ENCODE measurements at places on chromosomes 13 and 19.

DNA sequence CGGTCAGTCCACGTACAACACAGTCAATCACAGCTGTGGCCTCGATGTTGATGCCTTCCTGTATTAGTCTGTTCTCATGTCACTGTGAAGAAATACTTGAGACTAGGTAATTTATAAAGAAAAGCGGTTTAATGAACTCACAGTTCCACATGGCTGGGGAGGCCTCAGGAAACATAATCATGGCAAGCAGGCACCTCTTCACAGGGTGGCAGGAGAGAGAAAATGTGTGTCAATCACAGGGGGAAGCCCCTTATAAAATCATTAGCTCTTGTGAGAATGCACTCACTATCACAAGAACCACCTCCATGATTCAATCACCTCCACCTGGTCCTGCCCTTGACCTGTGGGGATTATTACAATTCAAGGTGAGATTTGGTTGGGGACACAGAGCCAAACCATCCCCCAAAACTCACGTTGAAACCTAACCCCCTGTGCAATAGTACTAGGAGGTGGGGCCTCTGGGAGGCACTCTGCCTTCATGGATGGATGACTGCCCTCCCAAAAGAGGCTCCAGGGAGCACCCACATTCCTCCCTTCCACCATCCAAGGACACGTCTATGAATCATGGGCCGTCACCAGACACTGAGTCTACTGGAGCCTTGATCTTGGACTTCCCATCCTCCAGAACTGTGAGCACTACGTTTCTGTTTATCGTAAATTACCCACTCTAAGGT lies 2.3 kb upstream of the PROZ start:
- DNase-seq: no peak

GRCh38 chr19:11296264-11296663 lies 304 bp downstream of the TSPAN16 start:
- DNase-seq: no peak

DNA sequence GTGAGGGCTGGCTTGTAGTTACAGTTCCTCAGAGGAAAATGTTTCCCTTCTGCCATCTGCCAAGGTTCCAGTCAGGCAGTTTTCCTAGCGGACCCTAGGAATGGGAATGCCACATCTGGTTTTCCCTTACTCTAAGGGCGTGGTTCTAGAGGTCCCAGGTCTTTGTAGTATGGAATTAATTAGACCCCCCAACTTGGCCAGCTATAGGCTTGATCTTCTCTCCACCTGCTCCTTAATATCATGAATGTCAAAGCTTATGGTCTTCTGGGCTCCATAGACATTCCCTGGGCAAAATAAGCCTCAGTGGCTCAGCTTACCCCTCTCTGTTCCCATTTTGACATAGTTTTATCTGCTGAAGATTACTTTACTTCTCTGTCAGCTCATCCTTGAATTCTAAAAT lies 70.0 kb downstream of the ZNF568 start:
- DNase-seq: no peak

GRCh38 chr19:41323430-41324125 lies 13.6 kb downstream of the CCDC97 start:
- DNase-seq: no peak

DNA sequence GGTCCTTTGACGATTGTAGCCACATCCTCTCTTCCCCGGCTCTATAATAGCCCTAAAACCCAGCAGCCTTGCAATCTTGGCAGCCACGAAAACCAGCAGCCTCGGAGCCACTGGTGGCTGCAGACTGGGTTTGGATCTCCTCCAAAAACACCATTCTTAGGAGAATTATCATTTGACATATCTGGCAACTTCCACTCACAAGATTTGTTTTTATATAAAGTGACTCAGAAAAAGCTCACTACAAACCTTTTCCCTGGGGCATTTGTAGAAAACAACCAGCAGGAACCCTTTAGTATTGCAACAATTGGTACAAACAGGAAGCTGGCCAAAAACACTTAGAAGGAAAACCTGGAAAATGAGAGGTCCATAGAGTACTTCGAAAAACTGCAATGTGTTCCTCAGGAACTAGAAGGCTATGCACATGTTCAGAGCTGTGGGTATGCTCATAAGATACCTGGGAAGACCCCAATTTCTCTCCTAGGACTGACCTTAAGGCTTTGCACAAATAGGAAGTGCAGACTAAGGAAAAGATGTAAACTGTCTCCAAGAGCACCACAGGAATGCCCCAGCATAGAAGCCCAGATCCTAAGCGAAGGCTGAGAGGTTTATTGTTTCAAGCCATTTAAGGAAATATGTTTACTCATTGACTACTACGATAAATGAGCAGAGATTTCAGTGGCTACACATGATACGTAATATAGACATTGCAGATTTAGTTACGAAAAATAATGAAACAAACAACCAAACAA lies 71.2 kb downstream of the MYO16 start:
- DNase-seq: no peak

GRCh38 chr13:94548382-94548781 lies 47.6 kb downstream of the TGDS start:
- DNase-seq: no peak

GRCh38 chr19:50357178-50358100 lies 8.0 kb downstream of the NAPSA start:
- DNase-seq: no peak

DNA sequence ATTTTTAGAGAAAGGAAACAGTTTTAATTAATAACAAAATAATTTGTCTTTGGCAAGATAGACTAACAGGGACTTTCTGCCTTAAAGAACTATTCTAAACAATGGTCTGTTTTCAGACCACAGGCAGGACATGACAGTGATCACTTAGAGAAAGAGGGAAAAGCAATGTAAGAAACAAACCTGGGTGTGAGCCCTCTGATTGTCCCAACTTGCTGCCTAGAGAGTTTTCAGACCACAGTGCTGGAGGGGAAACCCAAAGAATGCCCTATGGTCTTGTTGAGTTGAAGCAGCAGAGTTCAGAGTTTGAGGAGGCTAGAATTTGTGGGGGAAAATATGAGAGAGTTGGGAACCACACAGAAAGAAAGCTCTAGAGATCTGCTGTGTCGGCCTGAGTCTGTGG lies 38.1 kb downstream of the DGKH start:
- DNase-seq: no peak

DNA sequence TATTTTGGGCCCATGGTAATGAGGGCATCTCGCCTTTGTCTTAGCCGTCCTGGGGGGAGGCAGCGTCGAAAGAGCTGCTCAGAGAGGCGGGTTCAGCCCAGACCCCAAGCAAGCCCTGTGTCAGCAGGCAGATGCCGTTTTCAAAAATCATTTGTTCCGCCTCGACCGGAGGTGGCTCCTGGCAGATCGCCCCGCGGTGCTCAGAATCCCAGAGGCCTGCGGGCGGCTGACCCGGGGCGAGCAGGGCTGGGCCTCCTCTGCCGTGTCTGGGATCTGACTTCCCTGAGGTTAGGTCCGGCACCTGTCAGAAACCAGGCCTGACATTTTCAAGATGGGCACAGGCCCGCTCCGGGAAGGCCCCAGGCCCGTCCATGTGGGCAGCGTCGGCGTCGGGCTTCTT lies 36.1 kb downstream of the CRTC1 start:
- no peak for DNase-seq

DNA sequence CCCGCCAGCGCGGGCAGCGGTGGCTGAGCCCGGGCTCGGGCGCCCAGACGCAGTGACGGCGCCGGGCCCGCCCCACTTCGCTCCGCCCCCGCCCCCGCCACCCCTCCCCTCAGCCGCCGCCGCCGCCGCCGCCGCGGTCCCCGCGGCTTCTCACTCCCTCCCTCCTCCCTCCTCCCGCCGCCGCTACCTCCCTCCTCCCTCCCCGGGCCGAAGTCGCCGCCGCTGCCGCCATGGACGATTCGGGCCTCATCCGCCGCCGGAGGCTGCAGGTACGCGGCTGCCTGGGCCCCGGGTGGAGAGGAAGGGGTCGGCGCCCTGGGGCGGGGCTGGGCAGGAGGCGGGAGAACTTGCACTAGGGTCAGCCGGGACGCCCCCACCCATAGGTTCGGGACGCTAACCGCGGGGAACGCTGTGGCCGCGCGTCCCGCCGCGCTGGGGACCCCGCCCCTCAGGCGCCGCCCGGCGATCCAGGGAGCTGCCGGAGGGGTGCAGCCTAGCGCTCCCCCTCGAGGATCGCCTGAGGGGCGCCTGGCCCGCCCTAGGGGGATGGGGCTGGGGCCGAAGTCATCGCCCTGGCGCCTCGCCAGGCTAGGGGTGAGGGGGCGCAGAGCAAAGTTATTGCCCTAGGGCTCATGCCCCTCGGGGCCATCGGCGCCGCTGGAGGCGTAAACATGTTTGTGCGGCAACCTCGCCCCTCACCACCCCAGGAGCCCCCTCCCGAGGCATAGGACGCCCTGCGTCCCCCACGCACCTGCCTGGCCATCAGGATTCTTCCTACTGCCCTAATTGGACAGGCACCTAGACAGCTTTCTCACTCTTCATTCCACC lies 427 bp downstream of the RTBDN start:
- no peak for DNase-seq

GRCh38 chr19:6418562-6418932 lies 6.1 kb downstream of the KHSRP start:
- DNase-seq: no peak

DNA sequence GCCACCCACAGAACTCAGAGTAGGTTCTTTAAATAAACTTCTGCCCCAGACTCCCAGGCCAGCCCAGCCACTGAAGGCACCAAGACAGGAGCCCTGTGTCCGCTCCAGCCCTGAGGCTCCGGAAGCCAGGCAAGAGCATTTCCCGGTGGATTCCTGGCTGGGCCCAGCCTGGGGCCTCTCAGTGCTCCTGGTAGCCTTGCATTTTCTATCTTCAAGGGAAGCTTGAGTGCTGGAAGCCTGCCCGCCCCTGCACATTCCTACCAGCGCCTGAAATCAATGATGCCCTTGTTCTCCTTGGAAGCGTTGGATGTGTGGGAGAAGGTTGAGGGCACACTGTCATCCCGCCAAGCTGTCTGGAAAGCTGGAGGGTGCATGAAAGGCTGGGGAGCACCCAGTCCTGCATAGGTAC lies 70.3 kb downstream of the ALOX5AP start:
- DNase-seq: no peak

- no peak for DNase-seq
These were observed 65.0 kb downstream of the MTUS2 start for GRCh38 chr13:28885181-28885580.

DNA sequence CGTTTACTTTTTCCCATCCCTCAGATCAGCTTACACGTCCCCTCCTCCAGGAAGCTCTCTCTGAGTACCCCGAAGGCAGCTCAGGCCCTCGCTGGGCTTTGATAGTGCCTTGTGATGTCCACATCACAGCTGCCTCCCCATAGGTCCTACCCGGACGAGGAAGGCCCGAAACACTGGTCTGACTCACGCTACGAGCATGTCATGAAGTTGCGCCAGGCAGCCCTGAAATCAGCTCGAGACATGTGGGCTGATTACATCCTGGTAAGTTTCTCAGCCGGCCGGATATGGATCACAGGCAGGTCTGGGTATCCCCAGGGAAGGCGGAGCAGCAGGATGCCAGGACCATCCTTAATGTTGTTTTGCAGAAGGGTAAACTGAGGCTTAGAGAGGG lies 4.8 kb downstream of the COLGALT1 start:
- DNase-seq: no peak

GRCh38 chr19:13220847-13221246 lies 70.6 kb downstream of the IER2 start:
- no peak for DNase-seq

DNA sequence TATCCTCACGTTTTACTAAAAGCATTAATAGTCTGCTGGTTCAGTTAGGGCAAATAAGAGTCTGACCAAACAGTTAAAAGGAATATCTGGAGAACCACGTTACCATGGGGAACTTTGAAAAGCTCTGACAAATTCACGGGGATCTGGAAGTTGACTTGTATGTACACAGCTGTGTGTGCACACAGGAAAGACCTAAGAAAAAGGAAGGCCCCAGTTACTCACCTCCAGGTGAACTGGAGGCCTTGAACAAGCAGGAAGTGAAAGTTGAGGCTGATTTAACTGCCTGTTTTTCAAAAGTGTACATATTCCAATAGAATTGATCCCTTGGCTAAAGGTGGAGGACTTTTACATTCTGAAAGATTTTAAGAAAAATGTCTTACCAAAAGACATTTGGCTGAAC lies 1891.6 kb upstream of the PCDH20 start:
- no peak for DNase-seq

DNA sequence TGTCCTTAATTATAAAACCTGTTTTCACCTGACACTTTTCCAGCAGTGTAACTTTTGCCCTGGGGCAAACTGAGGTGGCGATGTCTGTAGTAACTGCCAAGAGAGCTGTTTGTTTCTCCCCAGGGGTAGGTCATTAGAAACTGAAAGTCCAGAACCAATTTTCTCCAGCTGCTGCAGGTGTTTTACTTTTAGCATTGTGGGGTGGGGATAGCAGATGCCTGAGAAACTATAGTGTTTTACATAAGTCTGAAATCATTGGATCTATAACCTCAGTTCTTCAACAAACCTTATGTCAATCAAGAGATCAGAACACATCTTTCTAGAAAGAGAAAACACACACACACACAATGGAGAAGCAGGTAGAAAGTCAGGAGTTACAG lies 92.7 kb downstream of the LHFPL6 start:
- DNase-seq: no peak

DNA sequence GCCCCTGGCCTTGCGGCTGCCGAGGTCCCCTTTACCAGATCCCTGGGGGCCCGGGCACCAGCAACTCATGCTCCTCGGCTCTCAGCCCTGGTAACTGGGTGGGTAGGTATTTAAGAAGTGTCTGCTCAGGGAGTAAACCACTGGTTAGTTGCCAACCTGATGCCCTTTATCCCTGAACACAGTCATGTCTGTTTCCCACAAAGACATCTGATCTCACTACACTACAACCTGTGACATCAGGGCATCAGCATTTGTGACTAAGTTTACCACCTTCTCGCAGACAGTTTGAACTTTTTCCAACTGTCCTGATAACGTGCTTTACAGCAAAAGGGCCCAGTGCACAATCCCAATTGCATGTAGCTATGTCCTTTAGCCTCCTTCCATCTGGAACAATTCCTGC lies 22.0 kb downstream of the GGACT start:
- DNase-seq: no peak

GRCh38 chr13:76644906-76645305 lies 241.3 kb downstream of the KCTD12 start:
- DNase-seq: no peak

DNA sequence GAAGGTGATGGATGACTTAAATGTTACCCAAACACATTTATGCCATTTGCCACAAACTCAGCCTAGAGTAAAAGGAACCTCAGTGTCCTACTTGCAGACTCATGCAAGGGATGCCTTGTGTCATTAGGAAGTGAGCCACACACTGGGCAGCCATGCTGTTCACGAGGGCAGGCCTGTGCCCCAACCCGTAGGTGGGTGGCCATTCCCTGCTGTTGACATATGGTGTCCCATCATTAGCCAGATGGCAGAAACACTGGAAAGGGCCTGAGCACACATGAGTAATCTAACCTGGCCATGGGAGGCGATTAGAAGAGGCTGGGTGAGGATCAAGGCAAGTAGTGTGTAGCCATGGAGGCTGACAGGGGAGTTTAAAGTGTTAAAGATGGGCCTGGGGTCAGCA lies 9.7 kb upstream of the LRCH1 start:
- no peak for DNase-seq

DNA sequence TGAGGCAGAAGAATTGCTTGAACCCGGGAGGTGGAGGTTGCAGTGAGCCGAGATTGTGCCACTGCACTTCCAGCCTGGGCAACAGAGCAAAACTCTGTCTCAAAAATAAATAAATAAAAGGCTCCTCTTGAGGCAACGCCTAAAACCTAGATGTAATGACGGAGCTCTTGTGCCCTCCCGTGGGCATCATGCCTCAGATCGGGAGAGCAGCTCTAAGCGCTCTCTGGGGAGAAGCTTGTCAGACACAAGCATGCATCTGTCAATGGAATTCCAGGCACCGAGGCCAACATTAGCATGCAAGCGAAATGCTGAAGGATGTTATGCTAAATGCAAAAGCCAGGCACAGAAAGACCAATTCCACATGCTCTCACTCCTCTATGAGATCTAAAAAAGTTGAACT lies 45.6 kb upstream of the MRI1 start:
- DNase-seq: peak; percentile 82

GRCh38 chr13:94249512-94249911 lies 230.0 kb downstream of the DCT start:
- DNase-seq: no peak

Data from NCI-H2107 (cell line).